ENCODE measurements at places on chromosomes 2 and 18. TPM values are rescaled to one million over a fixed set of nuclear protein-coding genes. Genes with fewer than 3 reads are reported as not detected.

DNA sequence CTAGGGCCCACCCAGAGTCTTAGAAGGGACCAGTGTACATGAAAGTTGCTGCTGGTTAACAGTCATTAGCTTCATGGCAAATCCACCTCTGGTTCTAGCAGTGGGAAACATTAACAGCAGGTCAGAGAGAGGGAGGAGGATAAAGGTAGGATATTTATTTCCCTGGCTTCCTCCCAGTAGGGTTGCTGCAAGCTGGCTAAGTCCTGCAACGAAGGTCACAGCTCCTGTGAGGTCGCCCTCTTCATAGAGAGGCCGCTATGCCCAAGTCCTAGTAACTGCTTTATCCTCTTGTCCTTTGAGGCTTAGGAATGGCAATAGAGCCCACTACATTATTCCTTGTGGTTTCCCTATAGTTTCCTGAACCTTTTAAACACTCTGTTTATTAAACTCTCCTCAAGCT, 84.0 kb upstream of the ACSL3 start:
- DNase-seq = no peak

- DNase-seq = no peak
These were observed 147.8 kb upstream of the ZNF236 start for GRCh38 chr18:76674596-76674995.

DNA sequence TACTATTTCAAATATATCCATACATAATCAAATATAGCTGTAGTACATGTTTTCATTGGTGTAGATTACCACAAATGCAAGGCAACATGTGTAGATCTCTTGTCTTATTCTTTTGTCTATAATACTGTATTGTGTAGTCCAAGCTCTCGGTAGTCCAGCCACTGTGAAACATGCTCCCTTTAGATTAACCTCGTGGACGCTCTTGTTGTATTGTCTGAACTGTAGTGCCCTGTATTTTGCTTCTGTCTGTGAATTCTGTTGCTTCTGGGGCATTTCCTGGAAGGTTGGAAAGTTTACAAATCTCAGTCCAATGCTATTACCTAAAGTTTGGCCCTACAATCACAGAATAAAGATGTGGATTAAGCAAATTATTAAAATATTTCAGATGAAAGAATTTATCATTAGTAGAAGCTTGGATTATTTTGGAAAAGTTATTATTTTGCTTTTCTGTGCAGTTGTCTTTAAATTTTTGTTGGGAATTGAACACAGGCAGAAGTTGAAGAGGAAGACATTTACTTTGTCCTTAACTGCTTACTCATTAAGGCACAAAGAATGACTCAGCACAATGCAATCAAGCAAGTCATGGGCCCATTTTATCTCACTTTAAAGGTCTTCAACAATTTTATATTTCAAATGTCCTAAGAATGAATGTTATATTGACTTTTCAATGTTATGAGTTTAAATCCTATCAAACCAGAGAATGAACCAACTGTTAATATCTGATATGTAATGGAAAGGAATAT, 103.4 kb upstream of the CAVIN2 start:
- DNase-seq = no peak

DNA sequence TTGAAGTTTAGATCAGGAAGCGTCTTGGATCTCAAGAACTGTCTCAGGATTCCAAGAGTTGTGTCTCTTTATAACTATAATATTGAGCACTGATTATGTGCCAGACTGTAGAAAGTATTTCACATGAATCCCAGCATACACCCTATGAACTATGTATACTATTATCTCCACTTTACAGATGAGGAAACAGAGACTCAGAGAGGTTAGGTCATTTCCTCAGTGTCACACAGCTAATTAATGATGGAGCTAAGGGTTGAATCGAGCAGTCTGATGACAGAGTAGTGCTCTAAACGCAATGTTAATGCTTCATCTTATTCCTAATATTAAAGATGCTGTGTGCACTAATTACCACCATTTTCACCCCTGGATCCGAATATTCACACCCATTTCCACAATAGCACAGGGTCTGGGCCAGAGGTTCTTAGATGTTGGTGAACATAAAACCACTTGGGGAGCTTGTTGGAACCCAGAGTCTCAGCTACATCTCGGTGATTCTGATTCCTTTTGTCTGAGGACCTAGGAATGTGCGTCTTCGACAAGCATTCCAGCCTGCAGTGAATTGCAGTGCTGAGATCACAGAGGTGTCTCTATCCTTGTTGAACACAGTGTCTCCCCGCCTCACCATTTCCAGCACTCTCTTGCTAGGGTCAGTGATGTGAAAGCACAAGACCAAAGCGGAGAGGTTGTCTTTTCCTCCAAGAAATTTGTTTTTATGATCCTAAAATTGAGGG, 213.8 kb downstream of the SP3 start:
- DNase-seq = no peak

DNA sequence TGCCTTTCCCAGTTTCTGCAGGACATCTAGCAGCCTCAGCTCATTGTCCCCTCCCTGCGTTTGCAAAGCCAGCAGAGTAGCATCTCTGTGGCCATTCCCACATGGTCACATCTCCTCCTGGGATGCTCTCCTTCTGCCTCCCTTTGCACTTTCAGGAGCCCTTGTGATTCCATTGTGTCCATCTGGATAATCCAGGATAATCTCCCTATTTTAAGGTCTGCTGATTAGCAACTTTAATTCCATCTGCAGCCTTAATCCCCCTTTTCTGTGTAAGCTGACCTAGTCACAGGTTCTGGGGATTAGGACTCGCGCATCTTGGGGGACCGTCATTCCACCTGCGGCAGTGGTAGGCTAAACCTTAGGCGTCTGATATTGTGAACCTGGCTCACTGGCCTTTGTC, 70.7 kb downstream of the NEDD4L start:
- no peak for DNase-seq

GRCh38 chr2:178513876-178514275, 33.6 kb downstream of the PLEKHA3 start:
- DNase-seq = no peak

DNA sequence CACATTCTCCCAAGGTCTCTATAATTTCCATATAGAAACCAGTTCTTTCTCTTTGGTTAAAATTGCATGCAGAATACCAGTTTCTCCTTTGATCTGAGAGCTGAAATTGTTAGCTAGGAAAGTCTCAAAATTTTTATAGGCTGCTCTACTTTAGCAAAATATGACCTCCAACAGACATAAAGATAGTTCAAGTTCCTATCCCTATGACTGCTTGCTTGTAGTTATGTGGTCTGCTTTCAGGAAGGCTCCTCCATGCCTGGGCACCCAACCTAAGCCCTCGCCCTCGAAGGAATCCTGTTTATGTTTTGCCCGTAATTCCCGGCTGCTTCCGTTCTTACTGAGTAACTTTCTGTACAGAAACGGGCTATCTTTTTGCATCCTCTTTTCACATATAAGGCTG, 28.0 kb upstream of the LTBP1 start:
- DNase-seq = no peak

DNA sequence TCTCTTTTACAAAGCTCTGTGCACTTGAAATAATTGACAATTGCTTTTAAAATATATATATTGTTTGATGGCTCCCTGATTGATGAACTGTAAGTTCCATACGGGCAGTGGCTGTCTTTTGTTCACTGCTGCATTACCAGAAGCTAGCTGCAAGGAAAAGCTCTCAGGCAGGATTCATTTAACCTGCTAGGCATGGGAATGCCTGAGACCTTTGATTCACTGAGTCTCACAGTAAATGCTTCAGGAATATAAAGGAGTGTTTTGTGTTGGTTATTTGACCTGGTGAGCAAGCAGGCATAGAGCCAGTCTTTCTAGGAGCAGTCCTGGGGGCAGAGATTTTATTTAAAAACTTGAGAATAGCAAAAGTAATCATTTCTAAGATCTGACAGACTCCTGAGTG, 193.2 kb upstream of the ITGA4 start:
- no peak for DNase-seq

GRCh38 chr18:44821924-44822323, 141.2 kb downstream of the SETBP1 start:
- no peak for DNase-seq

DNA sequence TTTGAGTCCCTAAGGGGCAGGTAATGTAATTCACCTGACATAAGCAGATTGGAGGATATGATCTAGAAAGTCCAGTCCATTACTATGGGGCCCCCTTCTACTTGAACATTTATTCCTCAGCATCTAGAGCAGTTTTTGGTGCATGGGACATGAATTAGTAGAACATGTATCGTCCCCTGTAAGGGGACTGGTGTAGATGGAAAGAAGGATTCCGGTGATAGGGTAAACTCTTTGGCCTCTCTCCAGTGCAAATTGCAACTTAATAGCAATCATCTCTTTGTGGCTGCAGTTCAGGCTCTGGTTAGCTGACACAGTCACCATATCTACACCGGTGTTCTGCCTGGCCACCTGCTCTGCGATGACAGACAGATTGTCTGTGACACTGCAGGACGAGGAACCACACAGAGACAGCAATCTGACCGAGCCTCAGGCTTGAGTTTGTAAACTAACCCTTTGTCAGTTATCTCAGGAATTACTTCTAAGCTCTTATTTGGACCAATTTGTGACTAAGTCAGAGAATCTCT, 6.4 kb upstream of the SLC8A1 start:
- DNase-seq = peak; percentile 48

- DNase-seq = peak; percentile 21
These were observed 63.9 kb upstream of the PAX8 start for GRCh38 chr2:113342650-113343049.

- no peak for DNase-seq
These were observed 92.7 kb downstream of the FAM124B start for GRCh38 chr2:224309176-224309575.

GRCh38 chr2:136072621-136073020, 45.3 kb downstream of the CXCR4 start:
- DNase-seq = no peak

GPR17 gene
- not detected for total RNA-seq

MALT1 gene
- 30.3 TPM for total RNA-seq

SPP2 gene
- total RNA-seq = not detected

CXCR4 gene
- 3.7 TPM for total RNA-seq

SCN1A gene
- total RNA-seq = 0.31 TPM

NEURL3 gene
- 1.7 TPM for total RNA-seq

Measured in testis (tissue), 5 donors.